Vagina (tissue), 2 donors: ENCODE measurements at places on chromosomes 7 and 10. TPM values are rescaled to one million over a fixed set of nuclear protein-coding genes. Genes with fewer than 3 reads are reported as not detected.

DNA sequence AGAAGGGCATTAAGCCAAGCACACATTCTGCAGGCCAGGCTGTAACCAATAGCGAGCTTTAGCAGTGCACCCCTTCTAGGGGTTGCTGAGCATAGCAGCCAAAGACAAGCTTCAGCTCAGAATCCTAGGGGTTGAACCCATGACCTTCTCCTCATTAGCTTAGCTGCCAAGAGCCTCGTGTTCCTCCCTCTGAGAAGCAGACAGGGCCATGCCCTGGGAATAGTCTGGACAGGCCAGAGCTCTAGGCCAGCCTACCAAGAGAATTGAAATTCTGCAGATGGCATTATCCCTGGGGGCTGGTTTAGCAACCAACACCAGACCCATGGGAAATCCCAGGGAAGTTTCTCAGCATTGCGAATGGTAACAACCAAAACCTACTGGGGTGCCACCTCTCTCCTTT lies 77.2 kb downstream of the PLXNA4 start:
- no peaks in the 10 kb centered on the region for H3K4me1 ChIP-seq
- H3K27me3 ChIP-seq: no peaks in the 10 kb centered on the region
- DNase-seq: no peak
- no peak overlapping the region for H3K4me3 ChIP-seq
- no peak overlapping the region for H3K27ac ChIP-seq

DNA sequence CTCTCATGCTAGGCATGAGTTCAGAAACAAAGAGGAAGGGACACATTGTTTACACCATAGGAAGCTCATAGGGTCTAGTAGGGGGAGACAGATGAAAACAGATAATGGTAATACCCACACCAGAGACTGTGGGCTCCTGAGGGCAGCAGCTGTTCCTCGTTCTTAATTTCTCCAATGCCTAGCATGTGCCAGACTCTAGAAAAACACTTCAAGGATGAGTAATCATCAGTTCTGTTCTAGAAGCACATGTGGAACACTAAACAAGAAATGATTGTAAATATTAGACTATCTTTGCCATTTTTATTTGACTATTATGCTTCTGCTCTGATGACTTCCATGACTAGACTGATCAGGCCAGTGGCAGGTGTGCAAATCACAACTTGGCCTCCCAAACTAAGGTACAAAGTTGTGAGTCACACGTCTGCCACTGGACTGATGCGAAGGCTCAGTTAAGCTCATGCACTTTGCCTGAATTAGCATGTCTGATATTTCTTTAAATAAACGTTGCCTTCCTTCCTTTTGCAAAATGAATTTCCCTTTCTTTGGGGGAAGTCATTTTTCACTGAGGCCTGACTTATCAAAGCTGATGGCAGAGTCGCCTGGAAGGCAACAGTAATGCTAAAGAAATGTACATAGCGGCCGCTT lies 89.2 kb upstream of the FGL2 start:
- no peak for DNase-seq
- no peak overlapping the region for H3K27ac ChIP-seq
- H3K4me3 ChIP-seq: no peak overlapping the region
- H3K27me3 ChIP-seq: no peaks in the 10 kb centered on the region
- H3K4me1 ChIP-seq: peaks cover 4% of the 10 kb centered on the region

DNA sequence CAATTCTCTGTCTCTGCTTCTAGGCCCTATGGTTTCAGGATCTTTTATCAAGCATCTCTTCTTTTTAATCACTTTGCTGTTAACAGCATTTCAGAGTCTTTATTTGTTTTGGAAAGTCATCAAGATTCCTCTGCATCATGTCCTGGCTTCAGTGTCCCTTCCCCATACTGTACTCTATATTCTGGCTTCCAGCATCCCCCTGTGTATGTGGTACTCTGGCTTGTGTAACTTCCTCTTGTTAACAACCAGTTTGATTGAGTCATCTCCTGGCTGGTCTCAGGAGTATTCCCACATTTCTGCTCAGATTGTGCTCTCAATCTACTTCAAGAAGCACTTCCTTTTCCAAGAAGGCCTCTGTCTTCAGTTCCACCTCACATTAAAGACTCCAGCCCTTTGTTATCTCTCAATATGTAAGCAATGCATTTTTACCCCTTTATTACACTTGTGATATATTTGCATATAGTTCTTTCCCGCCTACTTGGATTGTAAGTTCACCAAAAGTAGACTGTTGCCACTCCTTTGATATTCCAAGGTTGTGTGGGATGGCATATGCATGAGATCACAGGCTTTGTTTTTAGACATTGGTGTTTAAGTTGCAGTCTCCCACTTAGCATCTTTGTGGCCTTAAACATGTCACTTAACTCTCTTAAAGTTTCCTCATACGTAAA lies 15.1 kb upstream of the ATE1 start:
- H3K4me1 ChIP-seq: no peaks in the 10 kb centered on the region
- no peaks in the 10 kb centered on the region for H3K36me3 ChIP-seq
- H3K4me3 ChIP-seq: no peak overlapping the region
- no peak overlapping the region for H3K27ac ChIP-seq
- H3K27me3 ChIP-seq: no peaks in the 10 kb centered on the region

- H3K4me1 ChIP-seq: no peaks in the 10 kb centered on the region
- no peak overlapping the region for H3K4me3 ChIP-seq
- no peak for DNase-seq
- H3K27me3 ChIP-seq: no peaks in the 10 kb centered on the region
- H3K36me3 ChIP-seq: no peaks in the 10 kb centered on the region
These were observed 538.4 kb downstream of the PTPRN2 start for GRCh38 chr7:158049271-158049670.

DNA sequence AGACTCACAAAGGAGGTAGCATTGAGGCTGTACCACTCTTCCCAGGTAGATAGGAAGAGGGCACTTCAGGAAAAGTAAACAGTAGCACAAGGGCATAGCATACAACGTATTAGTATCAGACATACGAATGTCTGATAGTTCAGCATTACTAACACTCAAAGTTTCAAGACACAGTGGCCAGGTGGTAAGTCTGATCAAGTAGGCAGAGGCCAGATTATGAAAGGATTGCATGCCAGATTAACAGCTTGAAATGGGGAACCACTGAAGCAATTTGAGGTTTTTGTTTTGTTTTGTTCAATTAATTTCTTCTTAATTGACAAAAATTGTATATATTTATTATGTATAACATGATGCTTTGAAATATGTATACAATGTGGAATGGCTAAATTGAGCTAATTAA lies 45.7 kb upstream of the IL6 start:
- DNase-seq: no peak
- H3K4me3 ChIP-seq: no peak overlapping the region
- H3K27ac ChIP-seq: no peak overlapping the region
- no peaks in the 10 kb centered on the region for H3K4me1 ChIP-seq
- H3K27me3 ChIP-seq: no peaks in the 10 kb centered on the region

DNA sequence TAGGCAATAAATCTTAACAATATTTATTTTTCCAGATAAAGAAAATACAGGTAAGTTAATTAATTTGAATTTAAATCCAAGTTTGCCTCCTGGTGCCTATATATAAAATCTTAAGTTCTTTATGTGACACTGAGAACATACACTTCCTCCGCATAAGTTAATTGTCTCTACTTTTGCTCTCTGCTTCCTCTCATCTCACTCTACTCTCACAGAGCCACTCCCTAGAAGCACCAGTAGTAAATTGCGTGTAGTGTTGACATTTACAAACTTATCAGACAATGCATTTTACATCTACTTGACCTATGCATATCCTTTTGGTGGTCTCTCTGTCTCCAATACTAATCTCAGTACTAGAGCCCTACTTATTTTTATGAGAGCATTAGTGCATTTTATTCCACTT lies 144.5 kb downstream of the ETV1 start:
- H3K27ac ChIP-seq: no peak overlapping the region
- no peaks in the 10 kb centered on the region for H3K4me1 ChIP-seq
- DNase-seq: no peak
- H3K36me3 ChIP-seq: no peaks in the 10 kb centered on the region
- no peaks in the 10 kb centered on the region for H3K27me3 ChIP-seq

Gene WAPL
- total RNA-seq: 26.5 TPM

Gene MRC1
- total RNA-seq: 18.9 TPM

Gene PALD1
- total RNA-seq: 6.9 TPM

Gene HSPA12A
- total RNA-seq: 28.7 TPM

Gene ANKRD30A
- not detected for total RNA-seq
